H9 (cell line): ENCODE measurements at places on chromosomes 1 and 21.

- DNase-seq: no peak
These were observed 36.0 kb downstream of the ABCG1 start for GRCh38 chr21:42254651-42255601.

DNA sequence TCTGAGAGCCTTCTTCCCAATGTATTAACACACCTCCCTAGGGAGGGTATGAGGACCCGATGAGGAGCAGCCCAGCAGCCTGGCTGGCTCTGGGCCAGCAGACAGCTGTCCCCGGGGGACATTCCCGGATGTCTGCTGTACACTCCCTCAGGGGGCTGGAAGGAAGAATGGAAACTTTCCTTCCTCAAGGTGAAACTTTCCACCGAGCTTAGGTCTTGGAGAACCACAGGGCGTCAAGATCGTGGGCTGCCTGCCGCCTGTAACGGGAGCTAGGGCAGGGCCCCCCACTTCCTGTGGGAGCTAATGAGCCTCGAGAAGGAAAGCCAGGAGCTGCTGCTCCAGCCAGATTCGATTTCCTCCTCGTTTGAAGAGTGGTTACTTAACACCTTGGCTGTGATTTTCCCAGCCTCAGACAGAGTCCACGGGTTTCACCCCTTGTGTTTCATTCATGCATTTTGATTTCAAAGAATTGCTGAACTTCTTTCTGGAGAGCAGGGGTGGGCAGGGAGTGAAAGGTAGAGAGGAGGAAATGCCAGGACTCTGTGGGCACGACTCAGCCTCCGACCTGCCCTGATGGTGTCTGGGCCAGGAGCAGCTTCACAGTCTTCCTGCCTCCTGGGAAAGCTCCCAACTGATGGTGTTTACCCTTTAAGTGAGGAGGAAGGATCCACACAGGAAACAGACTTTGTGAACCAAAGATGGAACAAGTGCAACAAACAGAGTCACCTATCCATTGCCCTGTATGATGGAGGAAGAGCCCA is 29.7 kb downstream of the UBE2T start:
- no peak for DNase-seq

DNA sequence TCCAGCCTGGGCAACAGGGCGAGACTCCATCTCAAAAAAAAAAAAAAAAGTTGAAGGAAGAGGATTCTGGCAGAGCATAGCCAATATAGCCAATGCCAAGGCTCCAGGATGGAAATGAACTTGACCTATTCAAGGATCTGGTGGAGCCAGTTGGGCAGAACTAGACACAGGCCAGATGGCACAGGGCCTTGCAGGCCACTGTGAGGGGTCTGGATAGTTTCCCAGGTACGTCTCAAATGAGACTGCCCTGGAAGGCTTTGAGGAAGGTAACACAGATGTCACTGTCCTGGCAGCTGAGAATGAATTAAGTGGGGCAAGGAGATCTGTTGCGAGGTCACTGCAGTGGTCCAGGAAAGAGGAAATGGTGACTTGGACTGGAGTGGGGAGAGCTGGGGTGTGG is 12.0 kb upstream of the ARHGEF19 start:
- DNase-seq: no peak

- DNase-seq: no peak
These were observed 63.2 kb upstream of the DUSP10 start for GRCh38 chr1:221805121-221805520.

DNA sequence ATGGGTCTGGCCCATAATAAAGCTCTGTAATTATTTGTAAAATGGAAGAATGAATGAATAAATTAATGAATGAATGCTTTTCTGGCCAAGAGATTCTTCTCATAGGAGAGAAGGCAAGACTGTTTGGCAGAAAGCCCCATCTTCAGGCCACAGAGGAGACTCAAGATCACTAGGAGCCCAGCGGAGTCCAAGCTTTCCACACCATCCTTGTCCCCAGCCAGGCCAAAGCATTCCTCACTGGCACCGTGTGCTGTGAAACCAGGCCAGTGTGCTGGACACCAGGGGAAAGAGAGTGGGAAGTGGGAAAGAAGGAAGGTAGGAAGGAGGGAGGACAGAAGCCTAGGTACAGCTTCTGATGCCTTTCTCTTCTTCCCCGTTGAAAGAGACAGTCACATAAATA is 86.4 kb downstream of the PLXNA2 start:
- no peak for DNase-seq
